H1 (cell line): ENCODE measurements at places on chromosomes 3 and 15.

- no peak overlapping the region for H3K4me3 ChIP-seq
- H3K27me3 ChIP-seq, result no peaks in the 10 kb centered on the region
- no peak overlapping the region for H3K27ac ChIP-seq
- no peaks in the 10 kb centered on the region for H3K4me1 ChIP-seq
- no peak for DNase-seq
These were observed 117.0 kb upstream of the ASB14 start for GRCh38 chr3:57409471-57409870.

DNA sequence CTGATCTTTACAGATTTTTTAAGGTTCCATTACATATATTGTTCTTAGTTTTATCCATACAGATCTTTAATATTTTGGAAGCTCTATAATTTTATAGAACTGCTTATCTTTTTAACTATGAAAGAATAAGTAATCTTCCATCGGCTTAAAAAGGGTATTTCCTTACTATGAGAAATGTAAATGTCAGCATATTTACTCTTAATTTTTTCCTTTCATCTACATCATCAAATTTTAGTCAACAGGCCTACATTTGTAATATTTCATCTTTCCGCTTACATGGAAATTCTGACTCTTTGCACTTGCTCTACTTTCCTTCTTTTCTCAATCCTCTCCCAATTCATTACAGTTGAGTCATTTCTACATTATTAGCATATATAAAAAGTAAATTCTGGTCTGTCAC, 111.3 kb upstream of the GOLGA6L6 start:
- H3K4me1 ChIP-seq, result no peaks in the 10 kb centered on the region
- H3K27ac ChIP-seq, result no peak overlapping the region
- H3K4me3 ChIP-seq, result no peak overlapping the region

DNA sequence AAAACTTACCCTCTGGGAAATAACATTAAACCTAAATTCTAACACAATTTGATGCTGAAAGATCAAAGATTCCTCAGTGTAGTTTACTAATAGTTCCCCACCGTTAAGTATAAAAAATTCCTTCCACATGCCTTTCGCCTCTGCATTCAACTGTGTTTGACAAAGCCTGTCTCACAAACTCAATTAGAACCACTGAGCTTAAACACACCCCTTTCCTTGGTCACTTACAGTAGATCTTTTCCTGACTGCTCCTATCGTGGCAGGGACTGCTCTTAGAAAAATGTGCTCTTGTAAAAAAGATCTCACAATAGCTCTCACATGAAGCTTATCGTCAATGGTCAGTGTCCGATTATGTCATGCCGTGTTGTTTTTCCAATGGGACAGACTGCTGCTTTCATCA, 8.9 kb upstream of the KBTBD8 start:
- H3K27ac ChIP-seq, result peak overlapping the region; percentile 54
- DNase-seq, result no peak
- no peaks in the 10 kb centered on the region for H3K27me3 ChIP-seq
- peak overlapping the region; percentile 42 for H3K4me3 ChIP-seq
- H3K4me1 ChIP-seq, result peaks cover 10% of the 10 kb centered on the region

- H3K27me3 ChIP-seq, result no peaks in the 10 kb centered on the region
- no peak for DNase-seq
- no peaks in the 10 kb centered on the region for H3K36me3 ChIP-seq
These were observed 60.5 kb downstream of the LINGO1 start for GRCh38 chr15:77572186-77572585.

DNA sequence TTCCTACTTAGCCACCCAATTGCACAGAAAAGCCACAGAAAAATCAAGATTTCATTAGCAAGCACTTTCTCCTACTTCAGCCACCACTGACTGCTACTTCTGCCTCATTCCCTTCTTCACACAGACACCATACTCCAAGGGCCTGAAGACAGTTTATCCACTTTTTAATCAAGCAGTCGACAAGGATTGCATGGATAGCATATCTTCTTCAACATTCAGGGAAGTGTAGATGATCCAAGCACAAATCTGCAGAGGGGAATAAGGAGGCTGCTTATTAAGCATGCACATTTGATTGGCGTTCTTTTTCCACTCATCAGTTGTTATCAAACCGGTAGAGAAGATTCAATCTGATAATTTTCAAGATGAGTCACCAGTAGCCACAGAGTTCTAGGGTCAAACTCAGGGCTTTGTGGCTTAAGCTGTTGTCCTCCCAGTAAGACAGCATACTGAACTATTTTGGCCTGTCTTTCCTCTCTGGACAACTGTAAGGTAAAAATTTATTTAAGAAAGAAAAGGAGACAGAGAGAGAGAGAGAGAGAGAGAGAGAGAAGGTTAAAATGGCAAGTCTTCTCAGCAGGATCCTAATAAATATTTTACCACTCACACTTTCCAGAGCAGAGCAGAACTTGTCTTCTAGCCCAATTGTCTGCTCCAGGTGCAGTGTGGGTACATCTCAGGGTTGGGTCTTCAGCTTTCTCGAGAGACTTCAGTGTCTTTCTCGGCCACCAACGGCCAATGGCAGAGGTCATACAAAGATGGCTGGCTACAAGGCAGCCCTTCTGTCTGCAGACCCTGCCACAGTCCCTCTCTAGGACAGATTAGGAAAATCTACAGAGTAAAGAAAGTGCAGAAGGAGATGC, 80.6 kb upstream of the BHLHE40 start:
- no peaks in the 10 kb centered on the region for H3K4me1 ChIP-seq
- no peak for DNase-seq
- H3K27ac ChIP-seq, result no peak overlapping the region
- H3K27me3 ChIP-seq, result no peaks in the 10 kb centered on the region
- no peak overlapping the region for H3K4me3 ChIP-seq

DNA sequence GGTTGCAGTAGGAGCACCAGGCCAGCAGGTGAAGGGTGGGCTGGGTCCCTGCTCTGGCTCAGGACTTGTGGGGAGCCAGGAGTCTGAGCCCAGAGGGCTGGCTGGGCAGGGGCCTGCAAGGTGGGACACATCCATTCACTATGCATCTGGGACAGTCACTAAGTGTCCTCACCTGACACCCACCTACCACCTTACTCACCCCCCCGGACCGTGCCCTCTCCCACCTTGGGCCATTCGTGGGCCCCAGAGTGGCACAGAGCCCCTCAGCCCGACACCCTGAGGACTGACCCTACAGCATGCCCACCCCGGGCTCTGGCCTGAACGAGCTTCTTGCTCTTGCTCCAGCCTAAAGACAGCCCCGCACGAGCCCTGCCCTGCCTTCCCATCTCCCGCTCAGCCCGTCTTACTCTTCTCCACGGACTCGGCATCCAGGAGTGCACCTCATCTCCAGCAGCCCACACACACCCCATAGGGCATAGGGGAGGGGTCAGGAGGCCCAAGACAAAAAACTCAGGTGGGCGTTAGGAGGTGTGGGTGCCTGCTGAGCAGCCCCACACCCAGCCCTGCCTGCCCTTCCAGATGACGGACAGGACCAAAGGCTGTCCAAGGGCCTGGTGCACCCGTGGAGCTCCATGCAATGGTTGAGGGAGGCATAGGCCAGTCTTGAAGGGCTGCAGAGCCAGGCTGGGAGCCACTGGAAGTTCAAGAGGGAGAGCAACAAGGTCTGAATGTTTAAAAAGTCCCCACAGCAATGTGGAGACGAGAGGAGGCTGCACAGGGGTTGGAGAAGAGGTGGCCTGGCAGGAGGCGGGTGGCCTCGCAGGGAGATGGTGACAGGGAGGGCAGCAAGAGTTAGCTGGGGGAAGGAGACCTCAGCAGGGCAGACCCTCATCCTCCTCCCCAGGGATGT, 27.0 kb downstream of the PTH1R start:
- no peak overlapping the region for H3K27ac ChIP-seq
- peaks cover 2% of the 10 kb centered on the region for H3K27me3 ChIP-seq
- no peak for DNase-seq
- no peak overlapping the region for H3K4me3 ChIP-seq

DNA sequence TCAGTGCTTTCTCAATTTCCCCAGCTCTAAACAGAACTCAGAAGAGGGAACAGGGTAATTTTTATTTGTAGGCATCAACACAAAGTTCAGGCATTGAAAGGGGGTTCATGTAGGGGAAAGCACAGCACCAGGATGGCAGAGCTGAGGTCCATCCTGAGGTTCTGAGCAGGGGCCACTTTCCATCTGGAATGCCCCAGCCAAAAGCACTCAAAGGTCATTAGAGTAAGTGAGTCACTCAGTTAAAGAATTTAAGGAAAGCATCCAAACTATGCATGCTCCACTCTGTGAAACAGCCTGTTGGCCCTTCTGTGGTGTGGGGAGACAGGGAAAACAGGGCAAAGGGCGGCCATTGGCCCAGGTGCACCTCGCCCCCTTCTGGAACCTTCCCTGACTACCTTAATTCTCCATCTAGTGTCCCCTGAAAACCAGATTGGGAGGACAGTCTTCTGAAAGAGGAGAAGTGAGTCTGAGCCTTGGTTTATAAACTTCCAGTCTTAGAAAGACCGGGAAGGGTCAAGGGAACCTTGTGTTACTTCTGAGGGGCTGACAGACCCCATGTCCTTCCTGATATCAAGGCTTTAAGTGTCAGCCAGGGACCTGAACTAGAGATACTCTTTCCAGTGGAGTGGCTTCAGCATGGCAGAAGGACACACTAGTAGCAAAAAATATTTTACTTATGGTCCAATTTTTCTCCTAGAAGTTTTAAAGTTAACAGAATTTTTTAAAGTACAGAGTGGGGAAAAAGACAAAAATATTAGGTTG, 133.3 kb downstream of the MYLK start:
- H3K4me1 ChIP-seq, result 0 out of 2 replicates have a peak, but pooled peaks cover 3% of the 10 kb centered on the region
- H3K27ac ChIP-seq, result no peak overlapping the region
- no peaks in the 10 kb centered on the region for H3K27me3 ChIP-seq
- no peak for DNase-seq
- H3K4me3 ChIP-seq, result no peak overlapping the region
- no peaks in the 10 kb centered on the region for H3K36me3 ChIP-seq

DNA sequence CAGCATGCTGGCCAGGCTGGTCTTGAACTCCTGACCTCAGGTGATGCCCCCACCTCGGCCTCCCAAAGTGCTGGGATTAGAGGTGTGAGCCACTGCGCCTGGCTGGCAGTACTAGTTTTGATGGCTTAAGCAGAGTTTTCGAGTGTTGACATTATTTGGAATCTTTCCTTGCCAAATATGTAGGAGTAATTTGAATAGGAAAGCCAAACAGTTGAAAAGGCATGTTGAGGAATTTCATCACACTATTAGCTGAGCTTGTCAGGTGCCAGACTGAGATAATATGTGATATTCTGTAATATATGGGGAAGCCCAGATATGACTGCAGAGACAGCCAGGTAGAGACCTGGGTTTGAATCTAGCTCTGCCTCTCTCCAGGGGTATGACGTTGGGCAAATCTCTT, 109.3 kb downstream of the SV2B start:
- no peaks in the 10 kb centered on the region for H3K27me3 ChIP-seq
- DNase-seq, result no peak
- no peaks in the 10 kb centered on the region for H3K36me3 ChIP-seq

DNA sequence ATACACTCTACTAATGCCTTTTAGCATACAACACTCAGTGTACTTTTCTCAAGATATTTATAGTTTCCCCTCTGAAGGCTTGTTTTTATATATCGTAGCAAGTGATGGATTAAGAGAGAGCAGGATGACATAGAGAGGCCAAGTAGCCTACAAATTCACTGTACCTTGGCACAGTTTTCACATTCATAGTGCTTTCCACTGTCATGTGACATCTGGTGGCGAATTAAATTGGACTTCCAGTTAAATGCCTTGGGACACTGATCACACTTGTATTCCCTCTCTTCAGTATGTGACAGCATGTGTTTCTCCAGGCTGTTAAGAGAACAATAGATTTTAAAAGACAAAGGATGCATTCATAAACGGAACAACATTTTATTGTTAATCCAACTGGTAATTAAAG, 541.1 kb downstream of the MECOM start:
- no peak overlapping the region for H3K27ac ChIP-seq
- no peaks in the 10 kb centered on the region for H3K36me3 ChIP-seq
- no peaks in the 10 kb centered on the region for H3K27me3 ChIP-seq
- DNase-seq, result no peak

DNA sequence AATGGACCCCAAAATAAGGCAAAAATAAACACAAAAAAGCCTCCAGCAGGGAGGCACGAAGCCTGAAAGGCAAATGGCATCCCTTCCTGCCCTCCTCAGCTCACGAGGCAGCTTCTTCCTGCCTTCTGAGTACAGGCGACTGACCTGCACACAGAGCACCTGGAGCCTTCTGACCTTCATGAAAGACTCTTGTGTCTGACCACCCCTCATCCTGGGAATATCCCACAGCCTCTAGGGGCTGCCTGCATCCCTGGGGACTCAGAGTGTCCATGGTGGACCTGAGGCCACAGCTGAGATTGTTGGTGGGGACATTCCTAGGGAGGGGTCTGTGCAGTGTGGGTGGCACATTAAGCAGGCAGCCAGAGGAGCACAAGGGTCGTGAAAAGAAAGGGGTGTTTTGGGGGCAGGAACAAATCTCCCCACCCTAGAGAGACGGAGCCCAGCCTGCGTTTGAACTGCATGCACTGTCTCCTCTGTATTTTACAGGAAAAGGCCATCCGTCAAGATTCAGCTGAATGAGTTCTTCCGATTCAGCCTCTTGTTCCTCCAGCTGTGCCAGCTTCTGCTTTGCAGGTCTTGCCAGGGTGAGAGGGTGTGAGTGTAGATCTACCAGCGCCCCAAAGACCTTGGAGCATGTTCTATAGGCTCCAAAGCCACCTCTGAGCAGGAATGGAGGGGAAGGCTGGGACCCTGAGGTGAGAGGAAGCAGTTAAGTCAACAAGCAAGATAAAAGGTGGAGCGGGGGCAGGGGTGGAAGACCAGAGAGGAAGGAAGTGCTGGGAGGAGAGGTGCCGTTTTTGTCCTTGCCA, 80.4 kb upstream of the MEF2A start:
- peaks cover 15% of the 10 kb centered on the region for H3K4me1 ChIP-seq
- no peak overlapping the region for H3K27ac ChIP-seq
- no peaks in the 10 kb centered on the region for H3K36me3 ChIP-seq
- no peak for DNase-seq
- H3K27me3 ChIP-seq, result peaks cover 5% of the 10 kb centered on the region; the same call in 1 of the 2 replicates

- no peaks in the 10 kb centered on the region for H3K27me3 ChIP-seq
- H3K4me3 ChIP-seq, result no peak overlapping the region
- no peak overlapping the region for H3K27ac ChIP-seq
- DNase-seq, result no peak
- no peaks in the 10 kb centered on the region for H3K36me3 ChIP-seq
These were observed 64.9 kb upstream of the KBTBD8 start for GRCh38 chr3:66933233-66933632.

- no peaks in the 10 kb centered on the region for H3K36me3 ChIP-seq
- H3K4me1 ChIP-seq, result peaks cover 12% of the 10 kb centered on the region
- H3K4me3 ChIP-seq, result peak overlapping the region; percentile 79
These were observed 2.0 kb downstream of the WNT5A start for GRCh38 chr3:55484801-55485791.

DNA sequence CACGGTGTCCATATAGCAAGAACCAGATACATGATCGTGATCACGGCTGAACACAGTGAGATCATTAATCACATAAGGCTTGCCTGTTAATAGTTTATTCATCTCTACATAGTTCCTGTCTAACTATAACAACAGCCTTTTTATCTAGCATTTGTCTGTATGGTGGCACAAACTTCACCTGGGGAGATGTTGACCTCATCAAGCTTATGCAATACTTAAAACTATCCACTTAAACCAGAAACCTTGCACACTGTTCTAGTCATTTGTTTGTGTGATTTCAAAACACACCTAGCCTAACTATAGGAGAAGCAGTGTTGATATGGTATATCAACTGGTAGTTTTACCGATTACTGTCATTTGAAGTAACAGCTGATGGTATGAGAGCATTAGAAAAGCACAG, 124.8 kb downstream of the VPS13C start:
- H3K36me3 ChIP-seq, result no peaks in the 10 kb centered on the region
- no peaks in the 10 kb centered on the region for H3K4me1 ChIP-seq
- no peak overlapping the region for H3K27ac ChIP-seq
- DNase-seq, result no peak
- H3K4me3 ChIP-seq, result no peak overlapping the region
- H3K27me3 ChIP-seq, result no peaks in the 10 kb centered on the region
